Left lung (tissue), 14 donors: ENCODE measurements at places on chromosomes 11 and 22.
A peak's percentile ranks its signal among the peaks of the same experiment; 100 is the strongest.

DNA sequence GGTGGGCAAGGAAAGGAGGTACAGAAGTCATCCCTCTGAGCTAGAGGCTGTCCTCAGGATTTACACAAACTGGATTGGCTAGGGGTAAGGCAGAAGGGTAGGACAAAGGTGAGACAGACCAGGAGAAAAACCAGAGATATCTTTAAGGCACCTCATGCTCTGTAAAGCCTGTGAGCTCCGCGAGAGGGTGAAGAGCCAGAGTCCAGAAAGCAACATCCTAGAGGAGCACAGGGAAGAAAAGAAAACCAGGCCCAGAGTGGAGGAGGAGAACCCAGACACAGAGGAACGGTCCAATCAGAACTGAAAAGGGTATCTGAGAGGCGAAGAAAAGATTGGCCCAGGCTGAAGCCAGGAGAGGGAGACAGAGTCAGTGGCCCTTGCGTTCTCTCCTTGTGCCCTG lies 5.1 kb downstream of the SLC37A4 start:
- DNase-seq, result no peak
- H3K27ac ChIP-seq, result no peak overlapping the region
- no peaks in the 10 kb centered on the region for H3K27me3 ChIP-seq
- peaks cover 15% of the 10 kb centered on the region for H3K4me1 ChIP-seq
- no peak overlapping the region for H3K4me3 ChIP-seq
- no peaks in the 10 kb centered on the region for H3K36me3 ChIP-seq

DNA sequence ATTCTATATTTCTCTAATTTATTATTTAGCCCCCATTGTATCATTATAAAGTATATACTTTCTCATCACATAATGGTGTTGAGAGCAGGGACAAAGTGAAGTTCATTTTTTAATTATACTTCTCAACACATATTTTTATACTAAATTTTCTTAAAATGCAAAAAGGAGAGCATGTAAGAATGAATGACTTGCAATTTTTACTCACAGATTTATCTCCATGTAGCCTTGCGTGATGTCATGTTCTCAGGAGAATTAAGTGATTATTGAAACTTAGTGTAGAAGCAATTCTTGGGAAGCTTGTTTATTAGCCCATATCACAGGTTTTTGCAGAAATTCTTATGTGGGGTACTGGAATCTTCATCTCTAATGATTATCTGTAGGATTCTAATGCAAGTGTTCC lies 682 bp upstream of the OR5M11 start:
- no peak overlapping the region for H3K27ac ChIP-seq
- no peak overlapping the region for H3K4me3 ChIP-seq
- no peaks in the 10 kb centered on the region for H3K36me3 ChIP-seq
- H3K27me3 ChIP-seq, result no peaks in the 10 kb centered on the region
- no peaks in the 10 kb centered on the region for H3K4me1 ChIP-seq

DNA sequence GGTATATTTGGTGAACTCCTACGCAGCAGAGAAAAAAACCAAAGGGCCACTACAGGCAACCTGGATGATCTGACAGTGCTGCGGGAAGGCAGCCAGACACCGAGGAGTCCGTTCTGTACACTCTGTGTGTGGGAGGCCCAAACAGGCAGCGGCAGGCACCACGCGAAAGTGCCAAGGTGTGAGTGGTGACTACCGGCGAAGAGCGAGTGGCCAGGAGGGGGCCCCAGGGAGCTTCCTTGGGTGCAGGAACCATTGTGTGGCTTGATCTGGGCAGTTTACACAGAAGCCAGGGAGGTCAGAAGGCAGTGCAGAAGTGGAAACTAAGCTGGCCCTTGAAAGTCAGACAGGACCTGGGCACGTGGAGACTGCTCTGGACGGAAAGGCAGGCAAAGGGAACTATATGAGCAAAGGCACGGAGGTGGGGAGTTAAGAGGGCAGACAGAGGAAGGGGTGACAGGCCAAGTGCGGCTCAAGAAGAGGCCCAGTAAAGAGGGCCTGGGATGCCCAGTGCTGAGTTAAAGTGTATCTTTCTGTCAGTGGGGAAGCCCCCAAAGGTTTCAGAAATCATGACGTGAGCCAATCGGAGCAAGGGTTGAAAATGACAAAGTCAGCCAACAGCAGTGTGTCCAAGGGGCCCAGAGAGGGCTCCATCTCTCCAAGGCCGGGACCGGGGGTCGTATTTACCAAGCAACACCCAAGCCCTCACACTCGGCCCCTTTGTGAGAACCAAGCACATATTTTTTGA lies 10.6 kb downstream of the TMEM184B start:
- no peak overlapping the region for H3K27ac ChIP-seq
- peaks cover 80% of the 10 kb centered on the region for H3K4me1 ChIP-seq
- DNase-seq, result peak; percentile 89
- no peak overlapping the region for H3K4me3 ChIP-seq

DNA sequence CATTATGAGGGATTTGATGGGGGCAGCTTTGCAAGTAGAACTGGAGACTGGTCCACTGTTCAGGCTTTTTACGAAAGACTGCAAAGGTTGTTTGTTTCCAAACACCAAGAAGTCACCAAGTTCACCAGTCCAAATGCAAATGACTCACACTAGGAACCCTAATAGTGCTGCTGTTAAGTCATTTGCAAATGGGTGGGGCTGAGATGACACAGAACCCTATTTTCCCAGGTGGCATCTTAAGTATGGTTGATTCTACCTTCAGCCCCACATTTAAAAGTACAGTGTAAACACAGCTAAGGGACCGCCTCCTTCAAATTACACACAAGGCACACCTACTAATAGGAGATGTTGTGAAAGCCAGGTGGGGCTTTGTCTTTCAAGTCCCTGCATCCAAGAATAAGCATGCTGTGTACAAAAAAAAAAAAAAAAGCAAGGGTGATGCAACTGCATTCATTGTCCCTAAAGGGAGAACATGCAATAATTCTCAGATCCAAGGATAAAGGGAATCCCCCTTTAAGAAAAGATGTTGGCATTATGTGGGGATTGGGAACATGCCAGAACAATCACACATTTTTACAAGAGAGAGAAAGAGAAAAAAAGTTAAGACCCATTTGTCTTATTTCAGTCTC lies 27.3 kb downstream of the BDNF start:
- H3K36me3 ChIP-seq, result no peaks in the 10 kb centered on the region
- no peak for DNase-seq
- no peak overlapping the region for H3K27ac ChIP-seq
- no peaks in the 10 kb centered on the region for H3K27me3 ChIP-seq
- H3K4me3 ChIP-seq, result no peak overlapping the region

DNA sequence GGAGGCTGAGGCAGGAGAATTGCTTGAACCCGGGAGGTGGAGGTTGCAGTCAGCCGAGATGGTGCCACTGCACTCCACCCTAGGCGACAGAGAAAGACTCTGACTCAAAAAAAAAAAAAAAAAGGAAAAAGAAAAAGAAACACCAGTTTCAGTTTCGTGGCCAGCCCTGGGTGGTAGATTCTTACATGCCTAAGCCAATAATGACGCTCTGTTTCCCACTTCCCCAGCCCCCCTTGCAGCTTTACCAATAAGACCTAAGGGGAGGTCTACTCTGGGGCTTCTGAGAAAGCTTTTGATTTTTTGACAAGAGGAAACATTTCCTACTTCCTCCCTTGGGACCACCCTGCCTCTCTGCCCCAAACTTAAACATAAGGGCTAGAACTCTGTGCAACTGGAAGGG lies 30.0 kb upstream of the PTPRJ start:
- H3K36me3 ChIP-seq, result no peaks in the 10 kb centered on the region
- H3K27me3 ChIP-seq, result no peaks in the 10 kb centered on the region
- peak overlapping the region; percentile 50 for H3K27ac ChIP-seq
- H3K4me1 ChIP-seq, result peaks cover 9% of the 10 kb centered on the region
- DNase-seq, result no peak

GRCh38 chr11:61124574-61125309 lies 22.5 kb downstream of the CD5 start:
- no peak overlapping the region for H3K4me3 ChIP-seq
- peaks cover 11% of the 10 kb centered on the region for H3K36me3 ChIP-seq
- DNase-seq, result no peak

DNA sequence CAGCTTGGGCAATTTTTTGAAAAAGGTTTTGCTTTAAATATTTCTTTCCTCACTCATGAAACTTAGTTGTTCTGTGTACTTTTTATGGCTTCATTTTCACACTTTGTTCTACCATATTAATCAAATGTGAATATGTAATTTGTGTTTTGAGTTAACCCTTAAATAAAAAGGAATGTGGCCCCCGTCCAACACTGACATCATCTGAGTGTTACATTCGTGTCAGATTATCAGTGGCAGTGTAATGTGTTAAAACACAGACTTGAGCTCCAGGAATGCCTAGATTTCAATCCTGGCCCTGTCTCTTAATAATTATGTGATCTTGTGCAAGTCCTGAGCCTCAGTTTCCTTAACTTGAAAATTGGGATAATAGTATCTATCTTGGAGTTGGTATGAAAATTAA lies 5.6 kb downstream of the RTN3 start:
- DNase-seq, result no peak
- peaks cover 83% of the 10 kb centered on the region for H3K4me1 ChIP-seq
- H3K27me3 ChIP-seq, result no peaks in the 10 kb centered on the region
- no peaks in the 10 kb centered on the region for H3K36me3 ChIP-seq

DNA sequence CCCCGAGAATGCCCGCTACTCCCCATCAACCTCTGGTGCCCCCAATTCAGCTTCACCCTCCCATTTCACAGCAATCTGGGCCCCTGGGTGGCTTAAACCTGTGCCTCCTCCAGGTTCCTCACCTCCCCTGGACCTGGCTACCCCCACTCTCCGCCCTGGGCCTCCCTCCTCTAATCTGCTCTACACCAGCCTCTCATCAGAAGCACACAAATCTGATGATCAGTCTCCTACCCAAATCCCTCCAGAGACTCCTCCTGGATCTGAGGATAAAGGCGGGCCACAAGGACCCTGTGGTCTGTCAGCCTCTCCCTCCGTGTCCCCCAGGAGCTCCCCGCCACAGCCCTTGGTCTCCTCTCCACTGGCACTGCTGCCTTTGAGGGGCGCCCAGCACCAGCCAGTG lies 23.2 kb upstream of the IGLL1 start:
- H3K4me1 ChIP-seq, result no peaks in the 10 kb centered on the region
- H3K4me3 ChIP-seq, result no peak overlapping the region
- no peak overlapping the region for H3K27ac ChIP-seq
- no peaks in the 10 kb centered on the region for H3K36me3 ChIP-seq

GRCh38 chr11:109435121-109435742 lies 13.2 kb downstream of the C11orf87 start:
- H3K4me3 ChIP-seq, result no peak overlapping the region
- no peaks in the 10 kb centered on the region for H3K36me3 ChIP-seq
- no peak overlapping the region for H3K27ac ChIP-seq
- H3K27me3 ChIP-seq, result no peaks in the 10 kb centered on the region
- DNase-seq, result no peak
- no peaks in the 10 kb centered on the region for H3K4me1 ChIP-seq

GRCh38 chr22:23034621-23035556 lies 35.4 kb upstream of the GNAZ start:
- DNase-seq, result no peak
- H3K4me1 ChIP-seq, result no peaks in the 10 kb centered on the region
- H3K4me3 ChIP-seq, result no peak overlapping the region
- H3K27ac ChIP-seq, result no peak overlapping the region
- H3K36me3 ChIP-seq, result no peaks in the 10 kb centered on the region

DNA sequence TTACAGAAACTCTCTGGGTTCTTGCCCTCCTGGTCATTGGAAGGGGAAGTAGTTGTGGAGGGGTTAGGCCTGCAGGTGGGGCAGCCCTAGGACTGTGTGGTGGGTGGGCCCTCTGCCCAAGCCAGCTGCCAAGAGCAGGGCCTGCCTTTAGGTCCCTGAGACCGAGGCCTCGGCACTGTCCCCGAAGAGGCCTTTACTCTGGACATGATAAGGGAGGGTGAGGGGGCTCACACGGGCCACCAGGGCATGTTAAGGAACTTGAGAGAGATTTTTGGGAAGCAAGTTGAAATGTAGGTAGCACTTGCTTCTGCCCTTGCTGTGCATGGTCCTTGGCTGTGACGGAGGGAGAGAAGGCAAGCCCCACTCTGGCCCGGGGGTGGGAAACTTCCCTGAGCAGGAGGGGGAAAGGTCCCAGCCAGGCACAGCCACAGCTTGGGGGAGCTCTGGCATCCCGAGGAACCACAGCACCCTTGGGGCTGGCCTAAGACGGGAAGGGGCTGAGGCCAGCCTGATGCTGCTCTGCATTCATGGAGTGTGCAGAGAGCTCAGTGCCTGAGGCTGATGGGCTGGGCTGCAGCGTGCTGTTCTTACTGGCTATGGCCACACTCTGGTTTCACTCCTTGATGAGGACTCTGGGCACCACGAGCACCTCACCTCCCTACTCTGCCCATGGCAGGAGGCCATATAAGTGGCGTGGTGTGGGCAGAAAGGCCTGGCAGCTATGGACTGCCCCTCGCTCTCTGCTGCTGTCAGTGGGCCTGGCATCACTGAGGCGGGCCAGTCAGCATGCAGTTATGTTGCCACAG lies 7.8 kb upstream of the RANBP1 start:
- no peak overlapping the region for H3K4me3 ChIP-seq
- H3K27me3 ChIP-seq, result no peaks in the 10 kb centered on the region
- no peak overlapping the region for H3K27ac ChIP-seq
- no peaks in the 10 kb centered on the region for H3K4me1 ChIP-seq
- DNase-seq, result no peak
- peaks cover 99% of the 10 kb centered on the region for H3K36me3 ChIP-seq

DNA sequence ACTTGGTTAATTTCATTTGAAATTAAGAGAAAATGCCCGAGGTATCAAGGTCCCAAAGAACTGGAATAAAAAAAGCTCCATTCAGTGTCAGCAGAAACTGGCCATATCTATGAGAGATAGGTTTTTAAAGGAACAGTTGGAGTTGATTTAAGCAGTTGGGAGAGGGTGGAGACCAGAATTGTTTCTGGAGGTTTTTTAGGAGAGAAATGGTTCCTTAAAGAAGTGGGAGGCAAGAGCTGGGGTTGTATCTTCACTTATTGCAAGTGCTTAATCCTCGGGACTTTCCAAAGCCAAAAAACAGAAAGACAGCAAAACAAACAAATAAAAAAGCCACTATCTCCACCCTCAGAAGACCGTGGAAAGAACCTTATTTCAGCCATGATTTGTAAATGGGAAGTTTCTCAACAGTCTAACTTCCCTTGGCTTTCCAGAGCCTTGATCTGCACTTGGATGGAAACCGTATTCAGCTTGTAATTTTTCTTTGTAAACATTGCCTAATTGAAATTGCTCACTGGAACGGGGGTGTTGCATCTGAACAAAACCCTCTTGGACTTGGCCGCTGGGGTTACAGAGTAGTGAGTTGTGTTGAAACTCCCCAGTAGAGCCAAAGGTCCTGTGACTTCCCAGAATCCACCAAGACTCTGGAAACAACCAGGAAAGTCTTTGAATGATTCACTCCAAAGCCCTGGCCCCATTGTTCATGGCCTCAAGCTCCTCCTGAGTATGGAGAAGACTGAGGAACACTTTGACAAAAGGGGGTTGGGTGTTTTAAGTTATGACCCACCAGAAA lies 115.6 kb downstream of the SLC1A2 start:
- peaks cover 56% of the 10 kb centered on the region for H3K4me1 ChIP-seq
- no peaks in the 10 kb centered on the region for H3K36me3 ChIP-seq
- no peak for DNase-seq
- H3K27me3 ChIP-seq, result no peaks in the 10 kb centered on the region
- peak overlapping the region; percentile 84 for H3K27ac ChIP-seq

GRCh38 chr11:19803506-19803998 lies 90.9 kb downstream of the NAV2 start:
- no peaks in the 10 kb centered on the region for H3K27me3 ChIP-seq
- peak overlapping the region; percentile 46 for H3K27ac ChIP-seq
- peaks cover 9% of the 10 kb centered on the region for H3K4me1 ChIP-seq
- no peaks in the 10 kb centered on the region for H3K36me3 ChIP-seq
- DNase-seq, result peak; percentile 77
- H3K4me3 ChIP-seq, result no peak overlapping the region

GRCh38 chr22:26889802-26890201 lies 232.4 kb downstream of the MIAT start:
- H3K27me3 ChIP-seq, result no peaks in the 10 kb centered on the region
- H3K27ac ChIP-seq, result no peak overlapping the region
- no peaks in the 10 kb centered on the region for H3K4me1 ChIP-seq
- no peak overlapping the region for H3K4me3 ChIP-seq
- H3K36me3 ChIP-seq, result no peaks in the 10 kb centered on the region
